ENCODE measurements at places on chromosomes 5 and 9. TPM values are rescaled to one million over a fixed set of nuclear protein-coding genes. Genes with fewer than 3 reads are reported as not detected.

- H3K27ac ChIP-seq, result no peak overlapping the region
- H3K27me3 ChIP-seq, result no peaks in the 10 kb centered on the region
- DNase-seq, result peak; percentile 81
- no peaks in the 10 kb centered on the region for H3K36me3 ChIP-seq
- peaks cover 6% of the 10 kb centered on the region for H3K4me1 ChIP-seq
Measured at GRCh38 chr9:34985311-34985899, 4.1 kb upstream of the DNAJB5 start.

DNA sequence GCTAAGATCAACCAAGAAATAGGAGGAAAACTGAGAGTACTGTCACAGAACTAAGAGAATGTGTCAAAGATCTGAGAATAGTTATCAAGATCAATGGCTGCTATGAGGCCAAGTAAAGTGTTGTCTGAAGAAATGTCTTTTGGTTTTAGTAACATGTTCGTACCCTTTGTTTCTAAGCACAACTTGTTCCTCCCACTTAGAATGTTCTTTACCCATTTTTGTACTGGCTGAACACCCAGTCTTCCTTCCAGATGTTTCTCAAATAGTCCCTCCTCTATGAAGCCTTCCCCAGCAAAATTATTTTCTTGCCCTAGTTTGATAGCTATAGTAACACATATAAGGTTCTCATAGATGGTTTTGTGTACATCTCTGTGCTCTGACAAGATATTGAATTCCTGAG, 191.5 kb downstream of the WDR70 start:
- H3K4me3 ChIP-seq, result no peak overlapping the region
- H3K27ac ChIP-seq, result no peak overlapping the region
- peaks cover 9% of the 10 kb centered on the region for H3K4me1 ChIP-seq

DNA sequence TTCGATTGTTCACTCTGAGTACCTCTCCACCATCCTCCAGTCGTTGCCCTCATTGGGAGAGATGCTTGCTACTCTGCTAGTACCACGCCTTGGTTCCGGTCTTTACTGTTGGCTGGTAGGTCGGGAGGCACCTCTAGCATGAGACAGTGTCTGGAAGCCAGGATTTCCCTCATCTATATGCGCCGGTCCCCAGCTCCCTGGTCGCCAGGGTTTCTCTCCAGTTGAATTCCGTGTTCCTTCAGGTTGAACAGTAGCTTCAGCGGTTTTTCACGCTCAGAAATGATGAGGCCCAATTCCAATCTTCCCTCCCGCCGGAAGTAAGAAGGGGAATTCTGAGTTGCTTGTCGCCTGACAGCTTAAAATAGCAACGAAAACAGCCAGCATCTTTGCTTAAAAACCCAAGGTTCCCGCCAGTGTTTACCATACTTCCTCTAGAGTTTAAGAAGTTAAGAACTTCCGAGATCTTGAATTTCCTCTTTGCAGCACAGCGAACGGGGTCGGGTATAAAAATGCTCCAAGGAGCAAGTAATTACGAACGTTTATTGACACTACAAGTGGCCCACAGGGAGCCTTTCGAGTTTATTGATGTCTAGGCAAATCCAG, 1.3 kb upstream of the ST8SIA4 start:
- no peaks in the 10 kb centered on the region for H3K36me3 ChIP-seq
- no peak for DNase-seq
- no peak overlapping the region for H3K4me3 ChIP-seq

DNA sequence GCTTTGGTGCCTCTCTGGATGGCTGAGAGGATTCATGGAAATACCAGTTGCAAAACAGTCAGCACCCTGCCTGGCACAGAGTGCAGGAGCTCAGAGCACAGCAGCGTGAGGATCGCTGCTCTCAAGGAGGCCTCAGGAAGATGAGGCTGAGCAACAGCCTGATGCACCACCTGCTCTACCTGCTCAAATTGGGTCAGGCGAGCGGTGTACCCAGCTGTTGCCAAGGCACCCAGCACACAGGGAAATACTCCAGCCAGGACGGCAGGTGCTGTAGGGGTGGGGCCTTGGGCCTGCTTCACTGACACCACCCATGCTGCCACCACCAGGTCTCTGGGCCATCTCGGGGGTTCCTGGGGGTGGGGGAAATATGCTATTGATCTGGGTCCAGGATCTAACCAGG, 4.3 kb downstream of the EEIG1 start:
- H3K4me1 ChIP-seq, result peaks cover 70% of the 10 kb centered on the region
- peak overlapping the region; percentile 92 for H3K27ac ChIP-seq
- no peak for DNase-seq
- H3K4me3 ChIP-seq, result no peak overlapping the region
- no peaks in the 10 kb centered on the region for H3K36me3 ChIP-seq
- no peaks in the 10 kb centered on the region for H3K27me3 ChIP-seq

DNA sequence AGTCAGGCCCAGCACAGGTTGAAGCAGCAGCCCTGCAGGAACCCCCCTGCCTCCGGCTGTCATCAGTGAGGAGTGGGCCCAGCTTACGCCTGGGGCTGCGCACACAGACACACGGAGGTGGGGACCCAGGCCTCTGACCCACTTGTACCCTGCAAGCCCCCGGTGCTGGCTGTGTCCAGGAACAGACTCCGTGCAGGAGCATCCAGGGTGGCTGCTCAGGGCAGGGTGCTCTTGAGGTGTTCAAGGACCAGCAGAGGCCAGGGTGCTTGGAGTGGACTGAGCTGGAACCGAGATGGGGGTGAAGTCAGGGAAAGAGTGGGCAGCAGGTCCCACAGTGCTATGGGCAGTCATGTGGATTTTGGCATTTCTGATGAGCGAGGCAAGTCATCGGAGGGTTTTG, 199.5 kb downstream of the CACNA1B start:
- H3K27ac ChIP-seq, result no peak overlapping the region
- no peaks in the 10 kb centered on the region for H3K27me3 ChIP-seq
- no peak for DNase-seq
- H3K4me3 ChIP-seq, result no peak overlapping the region
- no peaks in the 10 kb centered on the region for H3K36me3 ChIP-seq
- H3K4me1 ChIP-seq, result no peaks in the 10 kb centered on the region

DMRTA1 gene
- total RNA-seq, result 4.8 TPM

SH3TC2 gene
- total RNA-seq, result 1.3 TPM

Data from cardiac muscle cell (in vitro differentiated cells and primary cell).